ENCODE measurements at places on chromosomes 16 and 17. TPM values are rescaled to one million over a fixed set of nuclear protein-coding genes. Genes with fewer than 3 reads are reported as not detected.

The PHOSPHO1 gene
- total RNA-seq: 0.40 TPM

The ZNF764 gene
- 5.1 TPM for total RNA-seq

The DNAAF8 gene
- total RNA-seq: 1.2 TPM

The GCGR gene
- total RNA-seq: not detected

The CDH11 gene
- total RNA-seq: 880 TPM

The GIT1 gene
- total RNA-seq: 44.7 TPM

The SAP30BP gene
- total RNA-seq: 42.2 TPM

The CCL2 gene
- 208 TPM for total RNA-seq

The KCTD19 gene
- under 0.01 TPM for total RNA-seq

The HBA1 gene
- total RNA-seq: not detected

The ST6GALNAC2 gene
- 0.76 TPM for total RNA-seq

All from smooth muscle cell of the pulmonary artery (primary cell).